Right renal cortex interstitium (tissue), 3 donors: ENCODE measurements at places on chromosomes 1 and 21.
A peak's percentile ranks its signal among the peaks of the same experiment; 100 is the strongest.

DNA sequence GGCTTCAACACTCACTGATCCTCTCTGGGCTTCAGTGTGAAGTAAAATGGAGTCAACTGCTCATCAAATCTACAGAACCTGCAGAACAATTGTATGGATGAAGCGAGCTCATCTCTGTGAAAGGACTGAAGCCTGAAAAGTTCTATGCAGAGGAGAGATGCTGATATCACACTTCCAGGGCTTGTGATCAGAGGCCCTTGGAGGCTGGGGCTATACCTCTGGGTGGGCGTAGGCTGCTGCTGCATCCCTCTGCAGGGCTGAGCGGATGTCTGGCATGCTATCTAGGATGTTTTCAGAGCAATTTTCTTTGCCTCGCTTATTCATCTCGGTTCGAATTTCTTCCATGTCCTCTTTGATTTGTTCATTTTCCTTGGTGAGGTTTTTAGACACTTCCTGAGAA, 17.6 kb downstream of the OLFML2B start:
- DNase-seq, result no peak

DNA sequence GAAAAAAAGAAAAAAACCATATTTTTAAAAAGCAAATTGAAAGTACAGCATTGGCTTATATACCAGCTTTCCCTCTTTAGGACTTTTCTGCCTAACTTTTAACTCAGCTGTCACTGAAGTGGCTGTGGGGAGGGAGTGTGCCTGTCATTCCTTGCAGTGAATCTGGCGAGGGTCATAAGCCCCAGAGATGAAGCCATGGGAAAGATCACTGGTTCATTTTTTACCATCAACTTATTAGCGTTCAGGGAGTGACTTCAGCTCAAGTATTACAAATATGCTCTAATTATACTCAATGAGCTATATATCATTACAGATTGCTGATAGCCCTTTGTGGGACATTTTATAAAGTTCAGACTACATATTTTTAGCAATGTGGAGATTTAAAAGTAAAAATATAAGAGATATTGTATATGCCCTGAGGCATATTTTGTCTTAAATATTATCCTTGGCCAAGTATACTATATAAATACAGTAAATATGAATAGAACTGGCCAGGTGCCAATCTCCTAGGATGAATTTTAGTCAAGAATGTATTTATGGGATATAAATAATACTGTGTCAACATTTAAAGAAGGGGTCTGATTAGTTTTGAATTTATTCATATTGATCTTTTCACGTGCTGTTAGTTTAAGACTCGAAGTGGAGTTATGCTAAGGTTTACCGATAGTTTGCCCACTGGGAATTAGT, 4.4 kb downstream of the TGFB2 start:
- DNase-seq, result no peak

GRCh38 chr1:18398791-18399530, 81.8 kb upstream of the KLHDC7A start:
- no peak for DNase-seq

- no peak for DNase-seq
Measured at GRCh38 chr1:92065042-92065441, 10.2 kb downstream of the SETSIP start.

- DNase-seq, result no peak
Measured at GRCh38 chr1:160642281-160642644, 4.6 kb downstream of the SLAMF1 start.

DNA sequence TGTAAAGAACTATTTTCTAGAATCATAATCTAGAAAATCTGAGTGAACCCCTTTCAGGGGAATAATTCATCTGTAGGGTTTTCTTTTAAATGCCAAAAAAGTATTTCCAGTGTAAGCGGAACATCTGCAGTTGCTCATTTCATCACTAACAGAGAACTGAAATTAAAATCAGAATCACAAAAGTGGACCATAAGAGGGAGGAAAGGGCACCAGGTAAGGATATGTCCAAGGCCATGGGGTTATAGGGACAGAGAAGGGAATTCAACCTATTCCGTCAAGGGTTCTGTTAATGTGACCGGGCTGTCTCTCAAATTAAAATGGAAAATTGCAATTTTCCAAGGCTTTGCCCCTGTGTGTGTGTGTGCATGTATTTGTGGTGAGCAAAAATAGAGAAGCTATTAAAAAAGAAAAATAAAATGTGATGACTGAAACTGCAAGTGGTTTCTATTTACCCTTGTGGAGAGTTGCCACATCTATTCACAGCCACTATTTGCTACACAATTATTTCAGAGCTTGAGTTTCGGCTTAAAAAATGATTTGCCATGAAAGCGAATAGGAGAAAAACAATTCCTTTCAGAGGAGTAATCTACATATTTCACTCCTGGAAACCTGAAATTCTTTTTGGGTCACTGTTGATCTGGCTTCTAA, 53.1 kb downstream of the APP start:
- no peak for DNase-seq

- peak; percentile 45 for DNase-seq
Measured at GRCh38 chr1:82492159-82492558, 691.4 kb downstream of the ADGRL2 start.

- no peak for DNase-seq
Measured at GRCh38 chr1:187680823-187681222, 852.1 kb downstream of the PLA2G4A start.

- no peak for DNase-seq
Measured at GRCh38 chr1:33322109-33322508, 1.2 kb upstream of the A3GALT2 start.

- DNase-seq, result no peak
Measured at GRCh38 chr1:171566467-171566866, 55.6 kb upstream of the MYOCOS start.

DNA sequence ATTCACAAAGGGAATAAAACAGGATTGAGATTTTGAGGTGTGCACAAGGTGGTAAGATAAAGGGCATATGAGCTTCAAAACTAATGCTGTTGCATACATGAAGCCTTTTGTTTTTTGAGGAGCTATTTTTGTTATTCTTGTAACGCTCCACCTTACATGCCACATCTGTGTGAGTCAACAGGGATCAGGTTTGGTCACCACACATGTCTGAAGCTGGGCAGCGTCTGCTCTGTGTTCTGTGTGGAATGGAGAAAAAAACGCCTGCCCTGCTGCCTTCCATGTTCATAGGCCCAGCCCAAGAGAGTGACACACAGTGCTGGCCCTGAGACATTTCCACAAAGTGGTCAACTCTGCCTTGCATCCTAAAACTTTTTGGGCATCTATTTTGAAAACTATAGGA, 67.7 kb downstream of the MPZL1 start:
- no peak for DNase-seq

- DNase-seq, result no peak
Measured at GRCh38 chr1:36306210-36306901, at the start of gene SH3D21. Gene SH3D21, plus strand, starts transcription at chr1:36306368. Its CDS starts 53 bp downstream, at chr1:36306421.

DNA sequence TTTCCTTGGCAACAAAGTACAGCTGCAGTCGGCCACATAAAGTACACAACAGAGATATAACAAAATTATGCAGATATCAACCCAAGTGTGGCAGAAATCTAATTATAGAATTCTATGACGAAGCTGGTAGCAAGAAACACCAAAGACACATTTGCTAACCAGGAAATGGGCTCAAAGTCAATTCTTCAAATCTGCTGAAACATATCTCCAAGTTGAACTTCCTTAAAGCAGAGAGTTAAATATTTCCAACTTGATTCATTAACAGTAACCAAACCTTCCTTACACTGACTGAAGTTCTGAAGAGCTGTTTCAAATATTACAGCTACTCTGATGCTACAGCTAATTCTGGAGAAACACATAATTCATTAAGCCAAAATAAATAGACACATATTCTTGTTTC, 67.6 kb upstream of the SDC3 start:
- no peak for DNase-seq

DNA sequence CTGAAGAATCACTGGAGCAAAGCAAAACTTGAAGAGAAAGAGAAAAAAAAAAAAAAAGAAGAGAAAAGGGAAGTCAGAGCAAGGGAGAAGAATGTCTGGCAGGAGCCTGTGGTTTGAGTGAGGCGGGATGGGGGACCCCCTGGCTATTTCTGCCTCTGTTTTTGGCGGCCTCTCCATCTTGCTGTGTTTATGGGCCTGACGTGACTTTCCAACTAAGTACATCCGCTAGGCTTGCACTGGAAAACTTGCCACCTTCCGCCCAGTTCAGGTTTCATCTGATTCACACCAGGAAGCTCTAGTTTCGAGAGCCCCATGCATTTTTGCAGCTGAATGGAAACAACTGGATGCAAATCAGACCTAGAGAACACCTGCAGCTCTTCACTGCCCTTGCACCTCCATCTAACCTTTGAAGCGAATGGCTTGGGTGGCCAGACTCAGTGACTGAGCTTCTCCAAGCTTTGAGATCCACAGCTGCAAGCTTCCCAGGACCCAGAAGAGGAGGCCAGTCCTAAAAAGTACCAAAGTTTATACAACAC, 28.0 kb downstream of the TBX15 start:
- no peak for DNase-seq

- DNase-seq, result no peak
Measured at GRCh38 chr1:22749919-22750684, 39.5 kb downstream of the EPHB2 start.

- no peak for DNase-seq
Measured at GRCh38 chr1:33586106-33586505, 113.7 kb downstream of the ZSCAN20 start.

- DNase-seq, result no peak
Measured at GRCh38 chr1:182699393-182700350, 15.3 kb upstream of the RGS8 start.

GRCh38 chr21:44844256-44844655, 26.4 kb upstream of the SUMO3 start:
- DNase-seq, result no peak
